ENCODE measurements at places on chromosomes 4 and X.

- DNase-seq = no peak
Observed at GRCh38 chrX:38612281-38612680, 50.9 kb downstream of the TSPAN7 start.

DNA sequence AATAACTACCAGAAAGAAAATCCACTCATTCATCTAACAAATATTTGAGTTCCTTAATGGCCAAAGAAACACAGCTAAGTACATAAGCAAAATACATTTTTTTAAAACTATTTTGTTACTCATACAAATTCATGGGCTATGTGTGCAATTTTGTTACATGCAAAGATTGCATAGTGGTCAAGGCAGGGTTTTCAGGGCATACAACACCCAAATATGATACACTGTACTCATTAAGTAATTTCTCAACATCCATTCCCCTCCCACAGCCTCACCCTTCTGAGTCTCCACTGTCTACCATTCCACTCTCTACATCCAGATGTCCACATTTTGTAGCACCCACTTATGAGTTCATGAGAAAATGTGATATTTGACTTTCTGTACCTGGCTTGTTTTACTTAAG is 58.2 kb downstream of the BRWD3 start:
- DNase-seq = no peak

GRCh38 chrX:10095246-10095645 is 61.5 kb upstream of the CLCN4 start:
- DNase-seq = no peak

GRCh38 chr4:72312032-72312650 is 256.9 kb downstream of the ADAMTS3 start:
- DNase-seq = no peak

DNA sequence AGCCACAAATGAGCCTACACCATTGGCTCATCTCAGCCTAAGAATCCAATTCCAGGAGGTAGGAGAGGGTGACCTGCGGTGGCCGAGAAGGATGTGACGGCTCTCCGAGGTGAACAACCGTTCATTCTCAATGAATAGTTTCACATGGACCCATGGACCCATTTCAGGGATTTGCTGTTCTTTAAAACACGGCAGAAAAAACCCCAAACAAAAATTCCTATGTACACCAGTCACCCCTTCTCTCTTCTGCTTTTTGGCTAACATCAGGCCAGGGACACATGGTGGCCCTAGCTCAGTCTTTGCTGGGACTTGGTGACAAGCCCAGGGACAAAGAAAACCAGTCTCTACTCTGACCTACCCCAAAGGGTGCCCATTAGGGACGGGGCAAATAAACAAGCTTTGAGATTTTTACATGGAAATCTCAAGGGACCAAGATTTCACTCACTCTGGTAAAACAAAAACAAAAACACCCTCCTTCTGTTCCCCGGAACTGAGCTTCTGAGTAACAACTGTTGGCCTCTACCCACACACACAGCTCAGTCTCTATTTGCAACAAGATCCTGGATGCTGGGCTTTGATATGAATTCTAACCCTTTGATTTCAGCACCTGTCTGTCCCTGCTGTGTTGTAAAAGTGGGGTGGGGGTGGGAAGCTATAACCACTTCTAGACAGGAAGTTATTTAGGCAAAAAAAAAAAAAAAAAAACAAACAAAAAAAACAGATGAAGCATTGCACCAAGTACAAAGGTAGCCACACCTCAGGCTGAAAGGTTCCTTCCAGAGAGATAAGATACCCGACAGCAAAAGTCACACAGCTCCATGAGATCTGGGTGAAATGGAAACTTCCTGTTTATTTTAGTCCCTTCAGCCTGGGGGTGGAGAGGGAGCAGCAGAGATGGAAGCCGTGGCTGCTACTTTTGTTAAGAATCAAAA is 49.0 kb downstream of the DDX3X start:
- DNase-seq = no peak

- no peak for DNase-seq
Observed at GRCh38 chrX:73615022-73615421, 52.0 kb downstream of the CHIC1 start.
